ENCODE measurements at places on chromosomes 12 and 14.

DNA sequence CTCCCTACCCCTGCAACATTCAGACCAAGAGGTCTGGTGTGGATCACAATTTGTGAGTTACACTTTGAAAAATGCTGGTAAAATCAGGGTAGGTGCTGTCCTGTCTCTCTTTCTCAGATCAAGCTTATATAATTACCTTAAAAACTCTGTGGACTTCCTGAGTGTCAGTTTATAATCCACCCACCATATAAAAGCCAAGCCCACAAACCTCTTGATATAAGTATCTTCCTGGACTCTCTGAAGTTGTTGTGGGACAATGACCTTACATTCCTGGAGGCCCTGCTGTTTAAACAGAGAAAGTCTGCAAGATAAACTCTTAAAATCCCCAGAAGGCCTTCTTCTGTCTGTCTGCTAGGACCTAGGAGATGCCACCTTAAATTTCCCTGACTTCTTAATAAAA lies 11.4 kb upstream of the KTN1 start:
- no peak for DNase-seq

DNA sequence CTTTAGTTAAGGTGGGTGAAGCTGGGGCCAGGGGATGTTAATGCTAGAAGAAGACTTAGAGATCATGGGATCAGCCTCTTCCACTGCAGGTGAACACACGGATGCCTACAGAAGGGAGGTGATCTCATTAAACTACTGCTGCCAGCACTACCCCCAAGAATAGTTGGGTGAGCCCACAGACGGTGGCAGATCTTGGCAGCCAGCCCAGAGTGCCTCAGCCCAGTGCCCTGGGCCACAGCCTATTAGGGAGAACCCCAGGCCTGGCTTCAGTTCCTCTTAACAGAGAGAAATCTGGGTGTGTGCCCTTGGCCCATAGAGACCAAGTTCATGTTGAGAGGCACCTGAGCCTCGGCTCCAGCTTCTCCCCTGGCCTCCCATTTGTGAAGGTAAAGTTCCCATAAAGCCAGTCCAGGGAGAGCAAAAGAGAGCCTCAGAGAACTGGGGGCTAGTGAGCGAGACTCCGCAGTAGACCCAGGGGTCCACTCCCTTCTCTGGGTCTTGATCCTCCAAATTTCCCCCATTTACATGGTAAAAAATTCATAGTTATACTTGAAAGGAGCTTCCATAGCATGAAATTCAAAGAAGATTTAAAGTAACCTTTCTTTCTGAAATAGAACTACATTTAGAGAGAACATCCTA lies 125.0 kb upstream of the CCND2 start:
- no peak for DNase-seq

- no peak for DNase-seq
Observed at GRCh38 chr14:99633141-99633540, 11.8 kb upstream of the HHIPL1 start.

- no peak for DNase-seq
Observed at GRCh38 chr12:54144738-54145137, 44.0 kb downstream of the SMUG1 start.

DNA sequence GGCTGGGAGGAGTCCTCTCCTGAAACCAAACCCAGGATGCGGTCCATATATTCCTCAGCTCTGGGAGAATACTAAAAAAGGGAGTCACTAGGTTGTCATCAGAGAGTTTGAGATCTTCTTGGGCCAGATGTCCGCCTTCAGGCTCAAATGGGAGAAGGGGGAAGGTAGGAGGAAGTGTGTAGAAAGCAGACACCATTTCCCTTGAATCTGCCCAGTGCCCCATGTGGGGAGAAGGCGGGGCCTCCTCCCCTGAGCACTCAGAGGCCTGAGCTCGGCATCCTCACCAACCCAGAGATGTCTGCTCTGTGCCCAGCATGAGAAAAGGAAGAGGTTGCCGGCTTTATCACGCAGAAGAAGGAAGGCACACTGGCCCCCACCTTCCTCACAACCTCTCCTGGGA lies 37.3 kb downstream of the LTBP2 start:
- no peak for DNase-seq

DNA sequence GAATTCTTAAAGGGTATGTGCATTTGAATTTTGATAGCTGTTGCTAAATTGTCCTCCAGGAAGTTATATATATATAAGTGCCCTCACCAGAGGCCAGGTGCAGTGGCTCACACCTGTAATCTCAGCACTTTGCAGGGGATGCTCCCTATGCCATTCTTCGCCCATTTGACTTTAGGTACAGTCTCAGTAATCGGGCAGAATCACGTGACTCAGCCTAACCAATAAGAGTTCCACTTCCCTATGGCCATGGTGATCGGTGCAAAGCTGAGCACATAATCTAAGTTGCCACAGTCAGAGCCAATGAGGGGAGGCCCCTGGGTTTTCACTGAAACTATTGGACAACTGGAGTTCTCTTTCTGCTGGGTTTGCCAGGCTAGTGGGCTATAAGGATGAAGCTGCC lies 274.6 kb upstream of the TBX3 start:
- DNase-seq = no peak

GRCh38 chr14:78674820-78675219 lies 504.6 kb downstream of the NRXN3 start:
- DNase-seq = no peak

DNA sequence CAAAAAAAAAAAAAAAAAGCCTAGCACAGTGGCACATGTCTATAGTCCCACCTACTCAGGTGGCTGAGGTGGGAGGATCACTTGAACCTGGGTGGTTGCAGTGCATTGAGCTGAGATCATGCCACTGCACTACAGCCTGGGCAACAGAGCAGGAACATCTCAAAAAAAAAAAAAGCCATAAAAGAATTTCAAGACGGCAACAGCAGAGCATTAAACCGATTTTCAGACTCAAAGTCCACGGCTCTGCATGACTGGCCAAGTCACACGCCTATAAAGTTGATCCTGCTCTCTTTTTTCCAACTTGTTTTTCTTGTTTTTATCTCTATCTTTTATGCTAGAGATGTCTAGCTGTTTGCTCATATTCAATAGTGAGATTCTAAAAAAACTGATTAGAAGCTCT lies 45.3 kb downstream of the FBXO34 start:
- no peak for DNase-seq

DNA sequence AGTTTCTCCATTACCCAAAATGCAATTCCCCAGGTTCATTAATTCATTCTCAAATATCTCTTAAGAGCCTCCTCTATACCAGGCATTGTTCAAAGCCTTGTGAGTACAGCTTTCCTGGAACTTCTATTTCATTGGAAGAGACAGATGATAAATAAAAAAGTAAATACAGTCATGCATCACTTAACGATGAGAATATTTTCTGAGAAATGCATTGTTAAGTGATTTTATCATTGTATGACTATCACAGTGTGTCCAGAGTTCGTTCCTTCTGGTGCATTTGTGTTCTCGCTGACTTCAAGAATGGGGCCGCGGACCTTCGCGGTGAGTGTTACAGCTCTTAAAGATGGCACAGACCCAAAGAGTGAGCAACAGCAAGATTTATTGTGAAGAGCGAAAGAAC lies 66.0 kb downstream of the ANO4 start:
- no peak for DNase-seq

GRCh38 chr14:22255017-22255950 lies 333.7 kb downstream of the DAD1 start:
- DNase-seq = no peak

DNA sequence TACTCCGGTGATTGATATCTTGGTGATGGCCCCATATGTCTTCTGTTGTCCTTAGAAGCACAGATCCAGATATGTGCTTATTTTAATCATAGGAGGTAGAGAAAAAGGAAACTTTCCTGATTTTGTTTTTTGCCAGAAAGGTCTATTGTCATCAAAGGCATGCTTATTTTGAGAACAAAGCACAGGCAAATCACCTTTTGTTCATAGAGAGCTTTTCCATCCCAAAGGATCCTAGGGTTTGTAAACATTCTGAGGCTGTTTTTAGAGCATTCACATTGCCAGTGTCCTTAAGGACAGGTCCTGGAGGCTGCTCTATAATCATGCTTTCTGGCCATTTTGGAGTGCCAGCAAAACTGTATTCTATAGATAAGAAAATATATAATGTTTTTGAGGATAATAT lies 148.5 kb upstream of the SEL1L start:
- no peak for DNase-seq

DNA sequence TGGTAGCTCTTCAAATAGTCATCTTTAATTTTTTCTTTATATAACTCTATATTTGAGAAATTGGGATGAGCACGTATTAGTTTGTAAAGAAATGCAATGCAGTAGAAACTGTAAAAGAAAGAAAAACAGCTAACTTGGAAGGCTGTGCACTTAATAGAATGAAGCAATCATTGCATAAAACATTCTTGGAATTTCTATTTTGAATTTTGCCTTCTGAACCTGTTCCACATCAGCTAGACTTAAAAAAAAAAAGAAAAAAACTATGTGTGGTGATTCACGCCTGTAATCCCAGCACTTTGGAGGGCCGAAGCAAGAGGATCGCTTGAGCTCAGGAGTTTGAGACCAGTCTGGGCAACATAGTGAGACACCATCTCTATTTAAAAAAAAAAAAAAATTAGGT lies 29.4 kb downstream of the SCN8A start:
- no peak for DNase-seq

- no peak for DNase-seq
Observed at GRCh38 chr12:93183940-93184671, 193.6 kb upstream of the NUDT4 start.

GRCh38 chr14:74954232-74954946 lies 1.0 kb downstream of the PGF start:
- DNase-seq = no peak

GRCh38 chr14:101188571-101188915 lies 285.0 kb upstream of the RTL1 start:
- DNase-seq = no peak

GRCh38 chr12:115404761-115405470 lies 720.9 kb upstream of the TBX3 start:
- no peak for DNase-seq
